Kidney epithelial cell (primary cell): ENCODE measurements at places on chromosomes 5 and 9.

GRCh38 chr9:128055344-128056040 is 11.6 kb downstream of the NAIF1 start:
- no peak for DNase-seq

DNA sequence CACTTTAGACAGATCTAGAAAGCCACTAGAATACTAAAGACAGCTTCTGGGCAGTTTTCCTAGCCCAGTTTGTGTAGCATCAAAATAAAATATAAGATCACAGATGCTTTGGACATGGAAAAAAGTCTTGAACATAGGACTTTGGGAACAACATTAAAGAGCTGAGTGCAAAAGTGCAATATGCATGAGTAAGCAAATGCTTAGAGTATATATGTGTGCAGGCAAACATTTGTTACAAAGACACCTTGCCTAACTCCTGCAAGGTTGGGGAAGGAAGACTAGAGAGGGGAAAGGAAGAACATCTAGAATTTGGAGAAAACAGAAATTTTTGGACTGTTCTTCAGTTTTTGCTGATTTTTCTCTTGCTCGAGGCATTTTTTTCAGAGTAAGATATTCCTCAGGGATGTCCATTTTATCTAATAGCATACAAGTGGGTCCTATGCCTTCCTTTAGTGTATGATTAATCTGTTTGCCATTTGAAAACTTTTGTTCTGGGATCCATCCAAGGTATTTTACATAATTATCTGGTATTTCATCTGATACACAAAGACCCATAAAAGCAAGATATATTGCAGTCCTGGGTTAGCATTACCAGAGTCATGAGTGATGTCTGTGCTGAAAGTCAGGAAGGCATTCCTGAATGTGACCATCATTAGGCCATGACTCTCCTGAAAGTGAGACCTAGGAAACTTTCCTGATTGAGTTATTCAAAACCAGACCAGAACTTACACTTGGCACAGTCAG is 142.0 kb upstream of the RGMB start:
- peak; percentile 7 for DNase-seq

GRCh38 chr5:1288439-1289335 is 6.2 kb downstream of the TERT start:
- DNase-seq, result no peak

- DNase-seq, result no peak
Observed at GRCh38 chr9:3687145-3687544, 161.3 kb upstream of the RFX3 start.
